Activated T-helper 1 cell treated with anti-CD3 and anti-CD28 coated beads, Interleukin-2, amount 50 U/mL, for 16 hours (primary cell): ENCODE measurements at places on chromosomes 6 and 20.

DNA sequence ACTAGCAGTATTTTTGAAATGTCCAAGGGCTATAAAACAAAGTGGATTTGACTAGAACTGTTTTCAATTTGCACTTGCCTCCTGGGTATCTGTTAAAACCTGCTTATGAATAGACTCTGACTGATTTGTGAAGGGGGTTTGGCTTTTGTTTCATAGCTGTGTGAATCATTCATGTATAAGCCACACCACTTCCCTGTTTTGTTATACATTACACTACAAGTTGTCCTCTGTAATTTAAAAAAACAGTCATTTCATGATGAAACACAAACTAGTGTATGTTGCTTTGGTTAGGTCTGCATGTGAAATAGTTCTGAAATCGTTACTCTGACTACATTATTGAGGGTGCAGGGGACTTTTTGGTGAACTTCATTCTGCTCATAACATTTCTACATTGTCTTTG is 121.7 kb downstream of the NKAIN2 start:
- no peak for DNase-seq

GRCh38 chr6:167151648-167152047 is 6.1 kb downstream of the GPR31 start:
- DNase-seq: no peak

- DNase-seq: no peak
Measured at GRCh38 chr6:47075168-47075567, 33.0 kb upstream of the ADGRF1 start.

DNA sequence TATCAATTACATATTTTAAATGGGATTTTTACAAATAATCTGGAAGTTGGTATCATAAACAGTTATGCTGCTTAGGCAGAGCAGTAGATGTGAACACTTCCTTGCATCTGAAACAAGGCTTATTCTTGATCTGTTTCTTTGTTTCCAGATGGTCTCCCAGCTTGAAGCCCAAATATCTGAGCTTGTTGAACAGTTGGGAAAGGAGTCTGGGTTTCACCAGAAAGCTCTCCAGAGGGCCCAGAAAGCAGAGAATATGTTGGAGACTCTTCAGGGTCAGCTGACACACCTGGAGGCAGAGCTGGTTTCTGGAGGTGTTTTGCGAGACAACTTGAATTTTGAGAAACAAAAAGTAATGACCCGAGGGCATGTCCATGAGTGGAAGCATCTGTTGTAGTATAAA is 91.9 kb downstream of the CCDC170 start:
- DNase-seq: no peak

- DNase-seq: no peak
Measured at GRCh38 chr6:125275779-125276178, 26.0 kb downstream of the HDDC2 start.

- no peak for DNase-seq
Measured at GRCh38 chr6:90297867-90298381, 1.3 kb upstream of the BACH2 start.

DNA sequence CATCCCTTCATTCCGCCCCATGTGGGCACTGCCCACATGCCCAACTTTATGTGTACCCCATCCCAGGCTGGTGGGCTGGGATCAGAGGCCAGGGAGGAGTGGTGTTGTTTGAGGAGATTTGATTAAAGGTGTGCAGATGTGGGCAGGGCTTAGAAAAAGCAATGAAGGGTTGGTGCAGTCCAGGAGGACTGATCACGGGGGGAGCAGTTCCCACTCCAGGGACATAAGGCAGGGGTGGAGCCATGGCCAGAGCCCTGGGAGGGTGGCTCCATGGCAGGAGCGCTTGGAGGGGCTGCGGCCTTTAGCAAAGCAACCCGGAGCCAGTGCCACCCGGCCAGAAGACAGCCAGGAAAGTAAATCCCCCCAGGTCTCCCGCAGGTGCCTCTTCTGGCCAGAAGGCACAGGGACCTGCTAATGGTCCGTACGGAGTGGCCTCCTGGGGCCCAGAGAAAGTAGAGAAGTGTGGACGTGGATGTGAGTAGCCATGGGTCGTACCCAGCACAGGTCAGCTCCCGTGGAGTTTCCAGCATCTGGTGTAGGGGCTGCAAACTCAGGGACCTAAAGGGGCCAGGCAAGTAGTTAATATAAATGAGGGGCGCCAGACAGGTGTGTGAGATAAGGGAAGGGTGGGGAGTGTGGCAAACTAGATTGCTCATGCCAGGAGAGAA is 62.1 kb upstream of the APCDD1L start:
- no peak for DNase-seq

DNA sequence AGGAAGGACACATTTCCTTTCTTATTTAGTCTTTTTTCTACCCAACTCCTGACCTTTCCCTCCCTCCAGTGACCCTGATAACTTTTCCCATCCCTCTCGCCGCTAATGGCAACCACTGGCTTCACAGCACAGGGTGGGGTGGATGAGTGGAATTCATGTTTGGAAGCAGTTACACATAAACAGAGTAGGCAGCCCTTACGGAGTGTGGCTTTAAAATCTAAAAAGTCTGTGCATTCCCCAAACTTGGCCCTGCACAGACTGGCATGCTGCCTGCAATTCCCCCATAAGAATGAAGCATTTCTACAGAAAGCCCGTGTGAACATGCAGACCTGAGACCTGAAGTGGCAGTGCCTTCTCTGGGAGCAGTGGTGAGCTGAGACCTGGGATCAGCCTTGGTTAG is 275.9 kb upstream of the PRND start:
- no peak for DNase-seq

DNA sequence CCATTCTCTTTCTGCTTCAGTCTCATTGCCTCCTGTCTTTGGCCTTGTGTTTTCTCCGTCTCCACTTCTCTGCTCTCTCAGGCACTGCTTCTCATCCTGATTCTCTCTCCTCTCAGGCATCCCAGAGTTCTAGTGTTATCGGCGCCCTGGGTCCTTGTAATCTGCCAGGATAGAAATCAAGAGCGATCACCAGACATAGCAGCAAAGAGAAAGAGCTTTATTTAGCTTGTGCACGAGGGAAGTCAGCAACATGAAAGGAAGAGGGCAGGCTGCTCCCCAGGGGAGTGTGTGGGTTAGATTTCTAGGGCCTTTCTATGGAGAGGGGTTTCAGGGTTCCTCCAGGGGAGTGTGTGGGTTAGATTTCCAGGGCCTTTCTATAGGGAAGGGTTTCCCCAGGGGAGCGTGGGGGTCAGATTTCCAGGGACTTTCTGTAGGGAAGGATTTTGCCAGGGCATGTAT is 32.5 kb downstream of the SUN5 start:
- no peak for DNase-seq

- no peak for DNase-seq
Measured at GRCh38 chr6:140897804-140898573, 1234.7 kb upstream of the GJE1 start.

GRCh38 chr6:46690141-46690755 is 2.6 kb downstream of the TDRD6 start:
- DNase-seq: no peak

- no peak for DNase-seq
Measured at GRCh38 chr6:83827050-83827449, 26.1 kb upstream of the RIPPLY2 start.

GRCh38 chr20:20594171-20594530 is 118.3 kb downstream of the RALGAPA2 start:
- no peak for DNase-seq

GRCh38 chr6:3128356-3129108 is 10.0 kb downstream of the BPHL start:
- DNase-seq: no peak

DNA sequence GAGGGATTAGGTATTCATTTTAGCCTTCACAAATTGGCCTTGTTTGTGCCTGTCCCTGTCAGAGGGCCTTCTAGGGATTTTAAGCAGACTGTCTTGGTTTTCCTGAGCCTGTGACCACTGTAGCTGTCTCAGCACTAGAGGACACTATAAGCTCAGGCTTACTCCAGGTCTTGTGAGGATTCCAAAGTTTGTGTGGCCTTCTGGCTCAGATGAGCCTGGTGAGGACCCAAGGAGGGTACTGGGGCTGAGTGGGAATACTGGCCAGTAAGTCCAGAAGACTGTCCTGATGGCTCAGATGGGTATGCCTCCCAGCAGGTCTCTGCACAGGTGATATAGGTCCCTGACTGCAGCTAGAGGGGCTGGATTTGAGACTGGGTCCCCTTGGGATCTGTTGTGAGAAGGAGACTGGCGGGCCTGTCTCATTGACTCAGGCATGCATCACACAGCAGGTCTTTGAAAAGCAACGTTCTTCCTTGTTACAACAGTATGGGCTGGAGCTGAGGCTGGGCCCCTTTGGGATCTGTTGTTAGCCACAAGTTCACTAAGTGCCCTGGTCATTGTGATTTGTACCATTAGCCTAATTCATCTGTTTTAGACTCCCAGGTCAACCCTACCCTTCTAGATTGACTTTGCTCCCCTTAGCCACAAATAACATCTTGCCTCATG is 26.3 kb upstream of the TFB1M start:
- DNase-seq: no peak

- DNase-seq: no peak
Measured at GRCh38 chr20:57735831-57736737, 26.3 kb upstream of the PMEPA1 start.

DNA sequence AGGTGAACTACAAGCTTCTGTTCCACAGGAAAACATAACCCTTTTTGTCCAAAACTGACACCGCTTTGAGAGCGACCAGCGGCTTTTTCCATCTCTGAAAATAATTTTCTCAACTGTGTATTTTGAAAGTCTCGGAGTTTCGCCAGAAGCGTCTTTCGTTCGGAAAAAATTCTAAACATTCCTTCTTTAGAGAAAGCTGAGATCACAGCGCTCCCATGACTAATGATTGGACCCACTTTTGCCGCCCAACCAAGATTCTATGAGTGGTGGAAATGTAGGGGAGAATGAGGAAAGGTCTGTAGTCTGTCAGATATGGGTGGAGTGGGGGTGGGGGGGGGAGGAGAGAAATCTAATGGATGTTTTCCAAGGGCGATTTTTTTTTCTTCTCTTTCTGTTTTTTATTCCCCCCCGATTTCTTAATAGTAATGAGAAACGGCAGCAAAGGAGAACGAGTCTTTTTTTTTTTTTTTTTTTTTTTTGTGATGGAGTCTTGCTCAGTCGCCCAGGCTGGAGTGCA is 189.3 kb downstream of the TRIM27 start:
- DNase-seq: no peak

DNA sequence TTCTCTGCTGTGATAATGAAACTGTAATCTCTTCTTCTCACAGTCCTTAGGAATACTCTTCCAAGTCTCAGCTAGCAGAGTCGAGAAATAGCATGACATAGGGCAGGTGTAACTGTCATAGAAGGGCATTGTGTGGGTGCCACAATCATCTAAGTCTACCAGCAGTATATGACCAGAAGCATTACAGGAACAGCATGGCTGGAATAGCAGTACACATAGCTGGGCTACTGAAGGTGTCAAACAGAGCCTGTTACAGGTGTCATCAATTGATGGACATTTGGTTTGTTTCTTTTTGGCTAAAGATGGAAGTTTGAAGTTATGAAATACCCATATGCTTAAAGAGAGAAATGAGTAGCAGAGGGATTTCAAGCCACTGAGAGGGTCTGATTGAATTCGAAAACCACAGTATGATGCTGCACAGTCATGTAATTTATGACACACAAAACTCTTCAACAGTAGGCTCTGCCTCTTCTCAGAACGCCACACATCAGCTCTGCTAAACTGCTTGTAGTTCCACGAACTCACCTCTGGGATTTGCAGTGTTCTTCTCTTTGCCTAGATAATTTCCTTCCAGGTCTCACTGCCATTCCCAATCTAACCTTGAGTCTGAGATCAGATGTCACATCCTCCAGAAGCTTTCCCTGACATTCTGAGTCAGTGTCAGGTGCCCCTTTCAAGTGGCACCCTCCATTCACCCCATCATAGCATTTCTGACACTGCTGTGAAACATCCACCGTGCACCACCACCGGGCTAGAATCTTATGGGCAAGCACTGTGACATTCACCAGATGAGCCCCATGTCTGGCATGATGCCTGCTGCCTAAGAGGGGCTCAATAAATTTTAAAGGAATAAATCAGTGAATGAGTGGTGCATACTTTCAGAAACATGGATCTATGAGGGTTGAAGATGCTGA is 151.0 kb downstream of the ADAT2 start:
- DNase-seq: no peak

- no peak for DNase-seq
Measured at GRCh38 chr6:54719131-54719530, 127.4 kb upstream of the FAM83B start.

DNA sequence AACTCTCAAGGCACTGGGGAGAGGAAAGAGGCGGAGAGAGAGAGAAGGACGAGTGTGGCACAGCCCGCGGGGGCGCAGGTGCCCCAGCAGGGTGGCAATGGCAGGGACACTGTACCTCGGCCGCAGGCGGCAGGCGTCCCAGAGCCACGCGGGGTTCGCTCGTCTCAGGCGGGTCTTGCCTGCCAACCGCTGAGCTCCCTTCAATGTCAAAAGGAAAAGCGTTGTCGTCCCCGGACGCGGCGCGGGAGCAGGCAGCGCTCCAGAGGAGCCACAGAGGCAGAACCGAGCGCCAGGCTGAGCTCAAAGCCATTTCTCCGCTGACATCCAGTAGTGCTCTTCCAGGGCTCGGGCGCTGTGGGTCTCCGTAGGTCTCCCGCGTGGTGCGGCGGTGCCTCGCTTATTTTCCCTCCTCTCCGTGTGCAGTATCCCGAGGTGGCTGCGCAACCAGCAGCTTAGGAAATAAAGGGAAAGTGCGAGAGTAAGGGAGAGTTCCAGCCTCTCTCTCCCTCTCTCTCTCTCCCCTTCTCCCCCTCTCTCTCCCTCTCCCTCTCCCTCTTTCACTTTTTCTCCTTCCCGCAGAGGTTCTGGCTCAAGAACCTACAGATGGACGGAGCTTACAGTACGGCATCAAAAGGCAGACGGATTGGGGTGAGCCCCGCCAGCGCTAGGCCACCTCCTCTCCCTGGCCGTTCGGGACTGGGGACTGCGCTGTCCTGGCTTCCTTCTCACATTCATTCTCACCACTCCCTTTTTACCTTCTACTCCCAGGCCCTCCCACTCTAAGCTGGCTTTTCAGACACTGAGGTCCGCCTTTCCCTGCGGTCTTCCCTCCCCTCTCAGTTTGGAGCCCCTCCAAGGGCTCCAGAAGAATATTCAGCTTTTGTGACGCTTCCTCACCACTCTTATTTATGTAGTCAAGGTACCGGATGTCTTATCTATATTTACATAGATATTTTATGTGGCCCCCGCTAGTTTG is at the start of gene LAMA4:
Gene LAMA4, minus strand, starts transcription at position 727 of the 976 bp plus-strand sequence. Its CDS starts 417 bp downstream, at position 310.
- DNase-seq: no peak

GRCh38 chr20:12617076-12617475 is 391.7 kb upstream of the SPTLC3 start:
- no peak for DNase-seq

DNA sequence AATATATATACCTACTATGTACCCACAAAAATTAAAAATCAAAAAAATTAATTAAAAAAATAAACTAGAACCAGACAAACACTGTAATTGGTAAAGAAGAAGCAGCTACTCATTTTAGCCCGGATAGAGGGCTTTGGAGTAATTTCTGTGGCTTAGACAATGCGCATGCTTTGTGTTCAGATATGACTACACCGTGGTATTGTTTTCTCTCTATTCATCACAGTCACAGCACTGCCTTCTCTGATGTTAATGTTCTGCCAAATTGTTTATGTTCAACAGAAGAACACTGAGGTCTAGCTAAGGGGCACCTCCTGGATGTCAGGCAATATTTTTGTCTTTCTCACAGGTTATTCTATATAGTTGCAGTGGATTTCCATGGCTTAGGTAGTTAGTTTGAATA is 77.5 kb upstream of the GJE1 start:
- DNase-seq: no peak

- DNase-seq: no peak
Measured at GRCh38 chr6:15087186-15087589, 158.7 kb upstream of the JARID2 start.

- DNase-seq: no peak
Measured at GRCh38 chr6:156557251-156557910, 219.8 kb upstream of the ARID1B start.

GRCh38 chr6:30749554-30750378 is 5.4 kb upstream of the IER3 start:
- no peak for DNase-seq

GRCh38 chr6:111176038-111176759 is 88.9 kb downstream of the SLC16A10 start:
- DNase-seq: no peak
